ENCODE measurements at places on chromosomes 1 and 21. TPM values are rescaled to one million over a fixed set of nuclear protein-coding genes. Genes with fewer than 3 reads are reported as not detected.
A peak's percentile ranks its signal among the peaks of the same experiment; 100 is the strongest.

DNA sequence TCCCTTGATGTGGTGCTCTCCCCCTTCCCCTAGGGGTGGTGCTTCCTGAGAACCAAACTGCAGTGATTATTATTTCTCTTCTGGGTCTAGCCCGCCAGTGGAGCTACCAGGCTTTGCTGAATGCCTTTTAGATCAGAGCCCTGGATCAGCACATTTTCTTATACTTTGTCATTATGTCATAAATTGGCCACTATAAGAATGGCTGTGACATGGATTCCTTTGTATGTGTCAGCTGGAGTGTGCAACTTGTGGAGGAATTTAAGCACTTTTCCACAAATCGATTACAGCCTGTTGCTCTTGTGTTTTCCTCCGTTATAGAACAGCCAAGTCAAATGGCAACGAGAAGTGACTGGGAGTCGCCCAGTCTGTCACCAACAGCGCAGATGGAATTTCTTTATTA lies 273.3 kb downstream of the DUSP10 start:
- no peak for DNase-seq

- DNase-seq: no peak
Measured at GRCh38 chr21:32182449-32182848, 96.4 kb downstream of the MIS18A start.

DNA sequence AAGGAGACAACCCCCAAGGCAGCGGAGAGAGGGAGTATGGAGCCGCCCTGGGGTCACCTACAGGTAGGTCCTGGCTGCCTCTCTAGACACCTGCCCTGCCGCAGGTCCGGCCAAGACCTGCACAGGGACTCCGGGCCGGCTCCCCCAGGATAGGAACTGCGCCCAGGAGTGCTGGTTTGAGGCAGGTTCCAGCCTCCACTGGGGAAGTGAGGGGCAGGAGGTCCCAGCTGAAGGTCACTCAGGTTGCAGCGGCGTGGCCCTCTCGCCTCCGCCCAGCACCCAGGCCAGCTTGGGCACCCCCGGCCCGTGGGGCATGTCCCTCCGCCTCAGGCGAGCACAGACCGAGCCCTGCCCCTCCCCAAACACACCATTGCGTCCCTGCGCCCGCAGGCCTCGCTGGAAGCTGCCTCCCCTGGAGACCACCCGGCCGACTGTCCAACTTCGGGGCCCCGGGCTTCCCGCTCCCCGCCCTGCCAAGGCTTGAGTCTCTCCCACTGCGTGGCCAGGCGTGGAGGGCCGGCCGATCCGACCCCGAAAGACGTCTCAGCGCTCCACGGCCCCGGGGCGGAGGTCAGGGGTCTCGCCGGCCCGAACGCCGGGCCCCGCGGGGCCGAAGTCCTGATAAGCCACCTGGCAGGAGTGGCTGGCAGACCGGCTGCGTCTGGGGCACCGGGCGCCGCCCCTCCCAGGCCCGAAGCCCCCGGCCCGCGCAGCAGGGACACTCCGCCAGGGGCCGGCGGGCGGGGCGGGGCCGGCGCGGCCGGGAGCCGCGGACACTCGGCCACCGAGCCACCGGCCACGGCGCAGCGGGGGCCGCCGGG lies 1.4 kb upstream of the SKI start:
- peak; percentile 68 for DNase-seq

DNA sequence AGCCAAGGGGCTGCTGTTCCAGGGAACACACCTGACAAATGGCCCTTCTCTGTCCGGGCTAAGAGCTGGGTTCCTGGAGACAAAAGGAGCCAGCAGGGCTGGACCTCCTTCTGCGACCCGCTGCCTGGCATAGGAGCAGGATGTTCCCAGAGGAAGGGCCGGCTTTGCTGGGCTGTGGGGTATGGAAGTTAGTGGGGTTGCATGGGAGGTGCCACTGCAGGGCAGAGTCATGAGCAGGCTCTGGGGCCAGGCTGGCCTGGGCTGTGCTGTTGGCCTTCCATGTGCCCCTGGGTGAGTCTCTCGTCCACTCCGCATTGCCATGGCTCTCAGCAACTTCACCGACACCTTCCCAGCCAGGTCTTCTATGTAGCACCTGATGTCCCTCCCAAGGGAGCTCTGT lies 507.6 kb downstream of the PTPRU start:
- no peak for DNase-seq

DNA sequence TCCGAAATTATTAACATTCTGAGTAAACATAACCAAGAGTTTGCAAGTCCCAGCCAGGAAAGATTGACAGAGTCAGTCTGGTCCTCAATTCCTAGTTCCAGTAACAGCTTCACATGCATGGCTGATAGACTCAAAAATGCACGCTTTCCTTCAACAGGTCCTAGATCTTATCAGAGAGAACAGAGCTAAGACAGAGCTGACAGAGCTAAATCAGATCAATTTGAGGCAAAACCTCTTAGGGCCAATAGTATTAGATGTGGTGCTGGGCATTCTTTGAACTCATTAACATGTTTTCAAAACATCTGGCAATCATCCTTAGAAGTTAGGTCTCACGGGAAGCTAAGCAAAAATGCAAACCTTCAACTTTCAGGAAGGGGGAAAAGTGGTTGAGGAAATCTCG lies 114.0 kb downstream of the GREM2 start:
- no peak for DNase-seq

DNA sequence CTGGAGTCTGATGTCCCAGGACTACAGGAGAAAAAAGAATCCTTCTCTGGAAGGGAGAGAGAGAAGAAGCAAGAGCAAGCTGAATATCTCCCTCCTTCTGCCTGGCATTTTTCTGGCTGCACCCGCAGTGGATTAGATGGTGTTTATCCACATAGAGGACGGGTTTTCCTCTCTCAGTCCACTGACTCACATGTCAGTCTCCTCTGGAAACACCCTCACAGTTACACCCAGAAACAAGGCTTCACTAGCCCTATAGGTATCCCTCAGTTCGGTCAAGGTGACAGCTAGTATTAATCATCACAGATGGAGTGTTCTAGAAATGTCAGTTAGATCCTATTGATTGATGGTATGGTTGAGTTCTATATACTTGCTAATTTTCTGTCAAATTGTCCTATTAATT lies 87.9 kb downstream of the RHOU start:
- DNase-seq: no peak

GRCh38 chr1:64675718-64676345 lies 69.0 kb upstream of the RAVER2 start:
- peak; percentile 59 for DNase-seq

DNA sequence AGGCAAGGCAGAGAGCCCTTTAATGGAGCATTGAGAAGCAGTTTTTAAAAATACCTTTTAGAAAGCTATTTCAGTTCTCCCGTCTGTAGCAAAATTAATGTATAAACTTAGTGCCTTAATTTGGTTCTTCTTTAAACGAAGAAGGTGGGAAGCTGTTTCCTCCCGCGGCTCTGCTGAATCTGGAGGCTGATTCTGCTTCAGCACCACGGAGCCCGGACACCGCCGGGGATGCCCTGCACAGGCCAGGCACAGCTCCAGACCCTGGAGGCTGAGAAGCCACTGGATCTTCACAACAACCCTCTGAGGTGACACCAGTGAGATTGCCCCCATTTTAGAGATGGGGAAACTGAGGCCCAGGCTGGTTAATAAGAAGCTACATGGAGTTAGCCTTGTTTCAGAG lies 175.8 kb upstream of the VAMP3 start:
- no peak for DNase-seq

- no peak for DNase-seq
Measured at GRCh38 chr21:20639026-20639425, 359.2 kb upstream of the NCAM2 start.

DNA sequence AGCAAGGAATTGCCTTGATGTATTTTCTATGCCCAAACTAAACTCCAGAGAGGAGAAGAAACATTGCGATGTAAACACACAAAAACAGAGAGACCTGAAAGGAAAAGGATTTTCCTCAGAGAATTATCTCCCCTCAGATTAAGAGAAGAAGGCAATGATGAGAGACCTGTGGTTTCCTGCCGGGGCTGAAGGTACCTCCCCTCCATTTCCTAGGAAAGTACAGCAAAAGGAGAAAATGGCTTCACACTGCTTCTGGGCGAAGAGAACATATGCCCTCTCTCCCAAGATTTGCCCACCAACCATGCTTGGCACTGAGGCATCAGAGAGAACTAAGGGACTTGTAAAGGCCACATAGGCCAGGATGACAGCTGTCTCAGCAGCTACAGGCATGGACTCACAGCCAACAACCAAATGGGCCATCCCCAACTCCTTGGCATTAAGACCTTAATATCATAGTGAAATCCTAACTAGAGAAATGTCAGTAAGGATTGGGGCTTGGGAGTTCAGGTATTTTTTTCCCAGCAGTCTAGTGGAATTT lies 523.0 kb downstream of the PTPRC start:
- DNase-seq: no peak

- no peak for DNase-seq
Measured at GRCh38 chr1:171817511-171818265, 23.6 kb upstream of the DNM3 start.

DNA sequence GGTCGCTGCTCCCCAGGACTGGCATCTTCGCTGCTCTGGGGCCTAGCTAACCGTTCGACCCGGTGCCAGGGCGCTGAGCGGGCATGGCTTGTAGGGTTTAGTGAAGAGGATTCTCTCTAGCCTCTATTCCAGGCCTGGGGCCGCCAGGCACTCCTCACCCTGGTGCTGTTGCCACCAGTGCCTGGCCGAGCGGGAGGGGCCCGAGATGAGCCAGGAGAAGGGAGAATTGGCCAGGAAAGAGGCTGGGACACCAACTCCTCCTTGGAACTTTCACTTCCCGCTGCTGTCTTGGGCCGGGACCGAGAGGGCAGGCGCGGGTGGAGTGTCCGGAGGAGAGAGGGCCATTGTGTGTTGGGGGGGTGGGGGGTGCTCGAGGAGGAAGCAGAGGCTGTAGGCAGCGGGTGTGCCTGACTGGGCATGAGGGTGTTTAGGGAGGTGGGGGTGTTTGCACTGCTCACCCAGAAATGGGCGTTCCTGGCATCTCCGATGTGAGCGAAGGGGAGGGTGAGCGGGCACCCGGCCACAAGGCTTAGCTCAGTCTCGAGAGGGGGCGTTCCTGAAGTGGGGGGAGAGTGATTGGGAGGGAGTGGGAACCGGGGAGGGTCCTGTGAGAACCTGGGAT lies 772 bp downstream of the ADAM15 start:
- peak; percentile 82 for DNase-seq

DNA sequence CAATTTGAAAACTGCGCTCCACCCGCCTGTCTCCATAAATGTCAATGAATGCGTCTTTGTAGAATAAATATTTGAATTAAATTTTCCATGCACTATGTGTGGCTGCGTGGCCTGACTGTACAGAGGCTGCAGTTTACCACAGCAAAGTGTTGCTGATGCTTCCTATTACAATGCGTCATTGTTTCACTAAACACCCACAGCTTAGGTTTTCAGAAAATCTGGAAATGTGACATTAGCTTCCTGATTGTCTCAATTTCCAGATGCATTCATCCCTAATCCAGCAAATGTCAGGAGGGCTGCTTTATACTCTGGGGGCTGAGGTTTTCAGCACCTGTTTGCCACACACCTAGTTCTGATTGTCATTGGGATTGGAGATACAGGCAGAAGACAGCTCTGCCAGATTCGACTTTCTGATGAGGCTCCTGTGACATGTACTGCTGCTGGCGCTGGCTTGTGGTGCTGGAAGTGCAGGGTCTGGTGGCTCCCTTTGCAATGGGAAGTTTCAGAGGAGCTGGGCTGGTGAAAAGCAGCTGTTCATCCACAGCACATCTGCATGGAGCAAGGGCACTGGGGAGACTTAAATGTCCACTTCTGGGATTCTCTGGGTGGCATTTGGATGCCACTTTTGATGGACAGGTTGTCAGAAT lies 40.0 kb downstream of the URB2 start:
- no peak for DNase-seq

DNA sequence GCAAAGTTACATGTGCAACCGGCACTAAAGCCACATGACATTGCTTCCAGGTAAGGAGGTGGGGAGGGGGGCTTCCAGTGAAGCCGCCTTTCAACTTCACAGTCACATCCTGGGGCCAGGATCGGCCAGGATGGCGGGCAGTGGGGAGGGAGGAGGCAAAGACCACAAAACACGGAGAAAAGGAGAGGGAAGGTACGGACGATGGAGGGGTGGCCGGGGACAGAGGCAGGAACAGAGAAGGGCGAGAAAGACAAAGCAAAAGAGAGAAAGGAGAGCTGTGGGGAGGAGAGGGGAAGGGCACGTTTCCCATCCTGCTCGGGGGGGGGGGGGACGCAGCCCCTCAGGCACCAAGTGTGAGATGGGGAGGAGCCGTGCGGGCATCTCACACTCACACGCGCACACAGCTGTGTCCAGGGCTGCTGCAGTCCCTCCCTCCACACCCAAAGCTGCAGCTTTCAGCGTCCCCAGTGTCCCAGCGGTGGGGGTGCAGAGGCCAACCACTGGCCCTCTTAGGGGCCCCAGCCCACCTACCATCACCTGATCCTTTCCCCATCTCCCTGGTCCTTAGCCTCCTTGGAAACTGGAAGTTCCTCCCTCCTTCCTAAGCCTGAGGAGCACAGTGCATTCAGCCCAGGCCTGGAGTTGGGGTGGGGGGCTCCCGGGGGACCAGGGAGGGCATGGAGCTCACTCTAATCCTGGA lies 2.4 kb downstream of the SH2D5 start:
- no peak for DNase-seq

GRCh38 chr1:66207484-66207883 lies 326.5 kb upstream of the SGIP1 start:
- DNase-seq: no peak

DNA sequence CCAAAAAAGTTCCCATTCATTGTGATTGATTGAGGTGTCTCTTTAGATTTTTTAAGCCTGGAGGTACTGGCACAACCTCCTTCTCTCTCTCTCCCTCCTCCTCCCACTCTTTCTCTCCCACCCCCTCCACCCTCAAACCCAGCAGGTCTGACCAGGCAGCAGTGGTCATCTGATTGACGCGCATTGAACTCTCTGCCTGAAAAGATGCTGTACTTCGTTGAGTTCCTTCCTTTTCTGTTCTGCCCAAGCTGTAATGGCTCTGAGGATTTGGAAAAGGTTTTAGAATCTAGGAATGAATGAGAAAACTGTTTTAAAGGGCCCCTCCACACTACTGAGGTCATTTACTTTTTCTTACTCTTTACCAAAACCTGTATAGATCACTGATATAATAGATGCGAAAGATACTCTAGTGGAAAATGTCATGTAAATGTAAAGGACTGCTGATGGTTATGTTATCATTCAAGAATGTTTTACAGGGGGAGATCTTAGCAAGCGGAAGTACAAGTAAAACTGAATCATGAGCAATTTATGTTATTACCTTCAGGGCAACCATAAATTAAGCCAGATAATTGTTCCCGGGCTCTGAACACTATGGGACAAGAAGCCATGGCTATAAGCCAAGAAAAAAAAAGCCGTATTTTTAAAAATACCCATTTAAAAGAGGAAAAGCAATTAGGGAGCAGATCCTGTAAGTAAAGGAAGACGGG lies 25.2 kb upstream of the DYRK1A start:
- no peak for DNase-seq

GRCh38 chr1:101044259-101044658 lies 18.7 kb upstream of the DPH5 start:
- DNase-seq: no peak

- no peak for DNase-seq
Measured at GRCh38 chr1:28266920-28267322, 7.6 kb downstream of the SESN2 start.

The TMEM69 gene
- 7.1 TPM for total RNA-seq

The CCDC30 gene
- total RNA-seq: under 0.01 TPM

The SLC2A5 gene
- 6.4 TPM for total RNA-seq

The C1orf232 gene
- total RNA-seq: not detected

The B3GALT2 gene
- 0.14 TPM for total RNA-seq

The RPTN gene
- not detected for total RNA-seq

The KIF14 gene
- 0.45 TPM for total RNA-seq

The PLEKHG5 gene
- total RNA-seq: 41.4 TPM
